GM23248 (cell line): ENCODE measurements at places on chromosomes 4 and X. TPM values are rescaled to one million over a fixed set of nuclear protein-coding genes. Genes with fewer than 3 reads are reported as not detected.

- DNase-seq: no peak
Measured at GRCh38 chr4:160795216-160795615, 1368.6 kb downstream of the FSTL5 start.

- DNase-seq: no peak
Measured at GRCh38 chr4:173433447-173433846, 34.5 kb upstream of the SCRG1 start.

GRCh38 chr4:174332741-174333493, 49.2 kb downstream of the CEP44 start:
- DNase-seq: no peak

DNA sequence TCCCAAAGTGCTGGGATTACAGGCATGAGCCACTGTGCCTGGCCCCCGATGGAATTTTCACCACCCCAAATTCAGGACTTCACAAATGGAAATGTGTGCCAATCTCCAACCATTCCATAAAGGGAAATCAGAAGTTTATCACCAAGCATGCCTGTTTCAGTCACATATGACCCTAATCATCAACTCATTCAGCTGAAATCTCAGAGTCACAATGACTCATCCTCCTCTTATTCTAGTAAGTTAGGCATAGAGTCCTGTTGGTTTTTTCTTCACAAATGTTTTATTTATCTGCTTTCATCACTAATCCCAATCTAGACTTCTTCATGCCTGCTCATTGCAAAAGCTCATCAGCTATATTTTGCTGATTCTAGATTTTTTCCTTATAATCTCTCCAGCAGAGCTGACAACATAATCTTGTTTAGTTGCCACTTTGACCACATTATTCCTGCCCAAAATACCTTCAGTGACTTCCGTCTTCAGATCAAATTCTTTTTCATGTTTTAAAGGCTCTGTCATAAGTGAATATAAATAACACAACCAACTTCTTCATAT, 83.3 kb downstream of the SLC7A11 start:
- peak; percentile 85 for DNase-seq

TLR3 gene
- 0.66 and 0.68 TPM in 2 replicates for polyA plus RNA-seq

DNA sequence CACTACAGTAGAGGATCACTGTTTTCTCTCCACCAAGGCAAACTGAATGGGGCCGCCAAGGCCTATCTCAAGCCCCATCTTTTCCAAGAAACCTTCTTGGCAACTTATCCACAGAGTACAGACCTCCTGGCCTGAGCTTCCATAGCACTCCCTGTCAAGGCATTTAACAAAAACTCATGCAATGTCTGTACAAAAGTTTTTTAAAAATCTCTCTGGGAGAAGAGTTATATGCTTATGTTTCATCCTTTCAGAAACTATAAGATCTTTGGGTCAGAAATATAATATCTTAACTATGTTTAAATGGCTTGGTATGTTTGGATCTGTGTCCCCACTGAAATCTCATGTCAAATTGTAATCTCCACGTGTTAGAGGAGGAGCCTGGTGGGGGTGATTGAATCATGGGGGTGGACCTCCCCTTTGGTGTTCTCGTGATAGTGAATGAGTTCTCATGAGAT, 13.6 kb downstream of the ADAMTS3 start:
- no peak for DNase-seq

DCAF4L1 gene
- polyA plus RNA-seq: 0.06 TPM in 1 of 2 replicates, not detected in the other

GRCh38 chr4:169803413-169803812, 45.7 kb upstream of the HPF1 start:
- no peak for DNase-seq

ADRA2C gene
- 0.09 and 0.14 TPM in 2 replicates for polyA plus RNA-seq

SULT1E1 gene
- not detected in 2 replicates for polyA plus RNA-seq

GRCh38 chr4:122978789-122979188, 56.4 kb upstream of the NUDT6 start:
- DNase-seq: no peak

EVC2 gene
- polyA plus RNA-seq: 4.3 and 4.6 TPM in 2 replicates

GRCh38 chr4:8710946-8711345, 118.4 kb downstream of the CPZ start:
- DNase-seq: no peak

DNA sequence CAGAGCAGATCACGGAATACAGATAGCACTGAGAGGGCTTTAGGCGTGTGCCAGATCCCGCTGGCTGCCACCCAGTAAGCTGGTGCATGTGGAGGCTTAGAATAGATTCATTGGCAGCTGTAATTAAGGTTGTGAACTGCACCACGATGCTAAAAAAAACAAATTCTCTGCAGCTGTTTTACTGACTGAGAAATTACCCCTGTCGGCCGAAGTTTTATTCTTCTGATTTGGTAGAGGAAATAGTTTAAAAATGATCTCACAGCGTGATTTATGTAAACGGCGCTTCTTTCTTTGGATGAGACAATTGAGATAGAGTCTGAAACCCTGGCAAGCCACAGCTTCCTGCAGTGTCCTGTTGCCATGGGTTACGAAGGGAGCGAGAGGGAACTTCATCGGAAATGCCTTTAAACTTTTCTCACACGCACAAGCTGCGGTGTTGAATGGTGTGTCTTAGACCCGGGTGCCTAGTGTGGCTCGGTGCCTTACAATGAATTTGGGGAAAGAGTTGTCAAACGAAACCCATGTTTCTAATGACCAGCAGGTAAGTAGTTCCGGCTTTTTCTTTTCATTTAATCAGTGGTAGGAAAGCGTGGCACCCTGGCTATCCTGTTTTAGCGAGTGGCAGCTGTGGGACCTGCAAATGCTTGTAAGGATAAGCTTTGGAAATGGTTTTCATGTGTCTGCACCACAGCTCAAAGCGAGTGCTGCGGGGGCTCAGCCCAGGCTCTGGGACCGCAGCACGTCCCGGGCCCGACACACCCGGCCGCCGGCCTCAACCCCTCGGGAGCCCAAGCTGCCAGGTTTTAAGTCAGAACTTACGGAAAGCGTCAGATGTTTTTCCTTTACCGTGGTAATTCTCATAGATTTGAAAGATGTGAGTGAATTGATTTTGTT, 71.7 kb upstream of the HGFAC start:
- DNase-seq: peak; percentile 96

ADH1A gene
- not detected in 2 replicates for polyA plus RNA-seq

XAGE1A gene
- not detected in 2 replicates for polyA plus RNA-seq

HTN1 gene
- not detected in 2 replicates for polyA plus RNA-seq
